ENCODE measurements at places on chromosomes 6 and 20.

- DNase-seq: no peak
These were observed 157.2 kb upstream of the CARMIL1 start for GRCh38 chr6:25122001-25122400.

DNA sequence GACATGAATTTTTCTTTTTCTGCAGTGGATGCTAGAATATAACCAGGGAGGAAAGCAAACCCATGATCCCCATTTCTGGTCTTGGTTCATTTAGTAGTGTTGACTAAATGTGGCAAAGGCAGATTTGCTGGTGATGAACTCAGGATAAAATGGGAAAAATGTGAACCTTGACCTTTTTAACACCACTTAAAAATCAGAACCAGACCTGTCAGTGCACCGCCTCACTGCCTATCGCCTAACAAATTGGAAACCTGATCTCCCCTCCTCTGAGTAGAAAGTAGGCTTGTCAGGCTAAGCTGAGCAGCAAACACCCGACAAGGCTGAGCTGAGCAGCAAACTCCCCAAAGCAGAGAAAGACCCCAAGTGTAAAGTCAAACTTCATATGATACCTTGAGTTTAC lies 254.8 kb downstream of the FOXC1 start:
- DNase-seq: no peak

GRCh38 chr20:5195655-5196054 lies 68.8 kb downstream of the CDS2 start:
- DNase-seq: no peak

DNA sequence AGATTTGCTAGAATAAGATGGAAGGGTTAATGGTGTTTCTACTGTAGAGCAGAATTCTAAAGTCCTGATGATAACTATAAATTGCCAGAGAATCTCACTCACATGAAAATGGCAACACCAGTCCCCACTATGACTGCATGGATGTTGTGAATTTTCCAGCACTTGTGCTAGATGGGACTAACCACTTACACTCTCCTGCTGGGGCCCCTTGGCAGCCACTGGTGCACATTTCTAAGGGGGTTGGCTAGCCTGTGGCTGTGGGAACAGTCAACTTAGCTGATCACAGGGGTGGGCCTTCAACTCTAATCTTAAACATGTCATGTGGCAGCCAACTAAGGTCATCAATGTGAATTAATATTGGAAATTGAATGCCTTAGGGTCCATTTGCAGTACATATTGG lies 271.2 kb downstream of the PHACTR1 start:
- DNase-seq: no peak

- no peak for DNase-seq
These were observed 26.0 kb downstream of the PRKN start for GRCh38 chr6:162701551-162701950.
